Keratinocyte (primary cell): ENCODE measurements at places on chromosomes 1 and 21.

DNA sequence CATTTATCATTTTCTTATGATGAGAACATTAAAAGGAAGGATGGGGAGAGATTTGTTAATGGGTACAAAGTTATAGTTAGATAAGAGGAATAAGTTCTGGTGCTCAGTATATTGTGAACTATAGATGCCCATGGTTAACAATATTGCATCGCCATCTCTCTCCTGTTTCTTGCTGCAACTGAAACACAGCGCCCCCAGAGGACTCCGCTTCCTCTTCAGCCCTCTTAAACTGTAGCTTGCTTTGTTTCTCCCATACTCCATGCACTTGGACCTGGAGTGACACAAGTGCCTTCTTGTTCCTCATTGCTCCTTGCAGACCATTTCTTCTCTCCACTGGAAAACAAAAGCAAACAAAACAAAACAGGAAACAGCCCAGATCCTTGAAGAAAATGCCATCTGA is 70.1 kb upstream of the NTPCR start:
- no peak for DNase-seq

DNA sequence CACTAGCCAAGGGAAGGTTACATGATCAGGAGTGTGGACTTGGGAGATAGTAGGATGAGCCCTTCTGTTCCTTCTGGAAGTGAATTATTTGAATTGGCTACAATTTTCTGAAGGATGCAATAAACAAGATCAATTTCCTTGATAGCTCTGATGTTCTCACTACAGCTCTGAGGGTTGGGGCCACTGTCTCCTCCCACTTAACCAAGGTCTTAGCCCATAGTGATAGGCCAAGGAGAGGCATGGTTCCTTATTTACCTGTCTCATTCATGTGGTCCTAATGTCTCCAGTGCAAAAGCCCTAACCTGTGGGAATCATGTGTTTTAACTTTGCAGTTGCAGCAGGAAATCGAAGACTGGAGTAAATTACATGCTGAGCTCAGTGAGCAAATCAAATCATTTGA is 34.8 kb downstream of the MIA3 start:
- DNase-seq, result no peak

DNA sequence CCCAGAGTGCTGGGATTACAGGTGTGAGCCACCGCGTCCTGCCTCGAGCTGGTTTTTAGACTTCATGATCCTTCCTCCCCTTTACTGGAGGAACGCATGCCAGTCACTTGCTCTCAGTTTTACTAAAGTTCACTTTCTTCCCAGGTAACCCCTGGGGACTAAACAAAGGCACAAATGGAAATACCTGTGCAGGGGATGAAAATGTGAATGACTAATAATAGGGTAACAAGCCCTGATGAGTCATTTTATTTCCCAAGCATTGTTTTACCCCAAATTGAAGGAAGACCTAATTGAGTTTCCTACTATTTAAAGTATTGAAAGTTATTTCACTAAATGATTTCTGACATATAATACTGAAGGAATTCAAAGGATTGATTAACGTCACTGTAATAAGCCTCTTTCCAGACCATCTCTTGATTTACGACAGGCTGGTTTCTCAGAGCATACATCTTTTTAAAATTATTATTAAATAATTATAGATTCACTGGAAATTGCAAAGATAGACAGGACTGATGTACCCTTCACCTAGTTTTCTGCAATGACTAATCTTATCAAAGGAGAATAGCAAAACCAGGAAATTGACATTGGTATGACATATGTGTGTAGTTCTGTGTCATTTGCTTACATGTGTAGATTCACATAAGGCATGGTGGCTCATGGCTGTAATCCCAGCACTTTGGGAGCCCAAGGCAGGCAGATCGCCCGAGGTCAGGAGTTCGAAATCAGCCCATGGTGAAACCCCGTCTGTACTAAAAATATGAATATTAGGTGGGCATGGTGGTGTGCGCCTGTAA is 53.2 kb upstream of the SOD1 start:
- DNase-seq, result no peak

GRCh38 chr1:241292973-241293372 is 64.0 kb downstream of the RGS7 start:
- DNase-seq, result no peak
